ENCODE measurements at places on chromosomes 4 and X. TPM values are rescaled to one million over a fixed set of nuclear protein-coding genes. Genes with fewer than 3 reads are reported as not detected.

The SSX3 gene
- total RNA-seq, result not detected

The FAT4 gene
- 9.8 TPM for total RNA-seq

The MAGEA8 gene
- total RNA-seq, result not detected

The FGB gene
- total RNA-seq, result 1.3 TPM

- DNase-seq, result no peak
These were observed 89.1 kb downstream of the LARP7 start for GRCh38 chr4:112726041-112726440.
